ENCODE measurements at places on chromosomes 2 and 18.

DNA sequence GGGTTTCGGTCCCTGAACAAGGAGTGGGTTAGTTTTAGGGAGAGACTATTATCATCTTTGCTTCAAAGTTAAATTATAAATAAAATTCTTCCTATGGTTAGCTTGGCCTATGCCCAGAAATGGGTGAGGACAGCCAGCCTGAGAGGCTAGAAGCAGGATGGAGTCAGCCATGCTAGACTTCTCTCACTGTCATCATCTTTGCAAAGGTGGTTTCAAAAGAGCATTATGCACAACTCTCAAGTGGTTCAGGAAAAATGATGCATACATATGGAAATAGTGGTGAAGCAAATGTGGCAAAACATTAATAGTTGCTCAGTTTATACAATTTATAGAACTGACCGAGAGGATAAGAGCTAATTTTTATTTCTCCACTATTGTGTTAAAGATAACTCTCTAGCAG is 283.9 kb upstream of the FBXO11 start:
- no peak for DNase-seq

DNA sequence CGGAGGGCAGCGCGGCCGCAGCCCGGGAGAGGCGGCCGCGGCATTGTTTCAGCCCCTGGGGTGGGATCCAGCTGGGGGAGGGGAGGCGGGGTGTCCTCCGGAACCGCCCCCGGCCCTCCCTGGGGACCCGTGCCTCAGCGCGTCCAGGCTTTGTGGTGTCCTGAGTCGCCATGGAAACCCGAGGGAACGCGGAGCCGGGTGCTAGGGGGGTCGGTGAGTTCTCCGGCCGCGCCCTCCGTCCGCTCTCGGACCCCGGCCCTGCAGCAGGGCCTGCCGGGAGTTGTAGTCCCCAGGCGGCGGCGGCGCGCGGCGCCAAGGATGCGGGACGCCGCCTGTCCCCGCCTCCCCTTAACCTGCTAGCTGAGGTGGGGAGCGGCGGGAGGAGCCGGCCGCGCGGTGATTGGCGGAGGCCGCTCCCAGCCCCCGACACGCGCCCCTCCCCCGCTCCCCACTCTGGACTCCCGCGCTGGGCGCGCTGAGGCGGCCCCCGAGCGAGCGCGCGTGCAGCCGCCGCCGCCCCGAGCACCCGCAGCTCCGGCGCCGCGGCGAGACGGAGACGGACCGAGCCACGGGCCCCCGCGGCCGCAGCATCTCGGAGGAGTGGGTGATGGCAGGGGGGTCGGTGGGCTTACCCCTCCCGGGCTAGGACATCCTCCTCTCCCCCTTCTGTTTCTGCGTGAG is at the start of gene DPYSL5:
TSS of gene DPYSL5 (plus strand) at position 478 of the 681 bp plus-strand sequence. CDS start 50,368 bp downstream, outside the sequence.
- DNase-seq = no peak

DNA sequence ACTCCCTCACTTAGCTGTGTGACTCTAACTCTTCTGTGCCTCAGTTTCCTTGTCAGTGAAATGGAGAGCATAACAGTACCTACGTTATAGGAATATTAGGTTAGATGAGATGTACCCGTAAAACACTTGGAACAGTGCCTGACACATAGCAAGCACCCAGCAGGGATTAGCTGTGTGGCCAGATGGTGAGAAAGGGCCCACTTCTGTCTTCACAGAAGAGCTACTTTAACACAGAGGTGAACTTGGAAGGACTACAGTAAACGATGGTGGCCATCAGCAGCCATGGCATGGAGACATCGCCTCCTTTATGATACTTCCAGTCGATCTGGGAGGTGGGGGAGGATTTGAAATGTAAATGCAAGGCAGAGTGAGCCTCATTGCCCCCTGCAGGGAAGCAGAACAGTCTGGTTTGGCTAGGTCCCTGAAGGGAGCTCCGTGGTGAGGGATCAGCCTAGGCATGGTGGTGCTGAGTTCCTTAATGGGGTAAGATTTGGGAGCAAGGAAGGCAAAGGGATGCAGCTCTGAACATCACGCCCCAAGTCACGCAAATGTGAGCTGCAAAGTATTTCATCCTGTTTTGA is 101.7 kb upstream of the ALPP start:
- no peak for DNase-seq

- no peak for DNase-seq
Observed at GRCh38 chr18:35827275-35827902, 145.1 kb upstream of the RMP24 start.

- DNase-seq = no peak
Observed at GRCh38 chr2:73004889-73005596, 66.5 kb downstream of the SFXN5 start.

GRCh38 chr2:151543876-151544275 is 134.2 kb downstream of the RIF1 start:
- DNase-seq = peak; percentile 68

GRCh38 chr18:12692206-12692605 is 10.3 kb downstream of the CEP76 start:
- DNase-seq = no peak

DNA sequence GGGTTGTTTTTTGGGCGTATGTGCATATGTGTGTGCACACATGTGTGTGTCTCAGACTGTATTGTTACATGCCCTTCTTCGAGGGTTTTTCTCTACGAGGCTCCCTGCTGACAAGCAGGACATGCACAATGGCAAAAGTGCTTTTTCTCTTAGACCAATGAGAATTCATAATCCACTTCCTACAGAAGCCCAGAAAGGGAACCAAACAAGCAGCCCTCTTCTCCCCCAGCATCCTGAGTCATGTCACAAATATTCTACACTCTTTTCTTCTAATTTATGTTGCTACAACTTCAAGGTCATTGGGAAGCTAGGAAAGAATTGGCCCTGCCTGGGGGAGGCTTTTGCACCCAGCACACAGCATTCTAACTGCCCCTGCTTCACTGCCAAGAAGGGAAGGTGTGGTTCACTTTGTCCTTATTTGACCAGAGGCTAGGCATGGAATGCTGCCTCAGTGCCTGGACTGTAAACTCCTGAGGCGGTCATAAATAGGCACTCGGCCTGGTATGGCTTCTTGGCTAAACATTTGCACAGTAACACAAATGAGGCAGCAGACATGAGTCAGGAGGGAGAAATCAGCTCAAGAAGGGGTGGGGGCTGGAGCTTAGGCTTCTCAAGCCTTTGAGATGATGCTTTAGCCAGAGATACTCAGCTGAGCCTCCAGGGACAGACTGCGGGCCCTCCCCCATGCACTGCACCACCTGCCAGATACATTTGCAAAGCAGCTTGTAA is 92.7 kb upstream of the KLF7 start:
- DNase-seq = peak; percentile 100

DNA sequence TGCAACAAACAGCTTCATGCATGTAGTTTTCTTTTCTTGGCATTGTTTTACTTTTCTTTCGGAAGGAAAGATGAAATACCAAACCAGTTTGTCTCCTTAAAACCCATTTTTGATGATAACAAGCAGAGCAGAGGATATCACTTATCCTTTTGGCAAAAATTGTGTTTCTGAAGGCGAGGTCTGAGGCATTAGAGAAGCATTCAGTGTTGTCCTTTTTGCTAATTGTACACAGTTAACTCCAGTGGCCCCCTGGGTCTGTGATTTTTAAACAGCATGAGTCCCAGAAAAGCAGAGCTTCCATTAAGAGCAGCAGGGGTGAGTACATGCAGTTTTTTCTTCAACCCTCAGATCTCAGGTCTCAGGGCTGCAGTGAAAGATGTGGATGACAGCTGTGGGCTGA is 41.3 kb downstream of the TTC39C start:
- DNase-seq = peak; percentile 32

GRCh38 chr2:191051825-191052778 is 38.1 kb upstream of the STAT1 start:
- DNase-seq = peak; percentile 77

DNA sequence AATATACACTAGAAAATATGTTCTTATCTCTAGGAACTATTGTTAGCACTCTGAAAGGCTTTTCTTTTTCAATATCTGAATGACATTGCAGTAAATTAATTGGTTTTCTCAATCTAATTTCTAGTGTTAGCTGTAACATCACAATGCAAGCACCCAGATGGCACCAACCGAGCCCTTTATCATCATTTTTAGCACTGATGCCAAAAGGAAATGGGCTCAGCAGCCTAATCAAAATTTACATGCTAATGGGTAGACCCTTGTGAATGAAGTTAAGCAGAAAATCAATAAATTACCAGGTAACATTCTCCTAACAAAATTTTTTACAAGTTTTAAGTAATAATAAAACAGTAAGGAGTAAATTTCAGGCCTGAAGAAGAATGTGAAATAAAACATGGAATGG is 53.5 kb upstream of the PGAP1 start:
- no peak for DNase-seq

DNA sequence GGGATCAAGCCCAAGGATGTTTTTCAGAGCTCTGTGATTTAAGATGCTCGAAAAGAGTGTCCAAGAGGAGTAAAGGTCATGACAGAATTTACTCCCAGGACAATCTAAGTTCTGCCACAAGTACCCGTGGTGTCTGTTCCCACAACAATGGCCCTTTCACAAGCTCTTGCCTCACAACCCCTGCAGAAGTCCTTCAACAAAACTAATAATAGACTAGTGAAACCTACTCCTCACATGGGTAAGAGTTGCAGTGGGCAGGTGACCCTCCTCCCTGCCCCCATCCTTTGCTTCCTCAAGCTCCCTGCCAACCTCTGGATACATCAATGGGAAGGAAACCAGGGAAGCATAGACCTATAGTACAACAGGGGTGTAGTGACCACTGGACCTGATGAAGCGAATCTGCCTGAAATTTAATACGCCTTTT is 34.9 kb downstream of the PTCD3 start:
- no peak for DNase-seq

DNA sequence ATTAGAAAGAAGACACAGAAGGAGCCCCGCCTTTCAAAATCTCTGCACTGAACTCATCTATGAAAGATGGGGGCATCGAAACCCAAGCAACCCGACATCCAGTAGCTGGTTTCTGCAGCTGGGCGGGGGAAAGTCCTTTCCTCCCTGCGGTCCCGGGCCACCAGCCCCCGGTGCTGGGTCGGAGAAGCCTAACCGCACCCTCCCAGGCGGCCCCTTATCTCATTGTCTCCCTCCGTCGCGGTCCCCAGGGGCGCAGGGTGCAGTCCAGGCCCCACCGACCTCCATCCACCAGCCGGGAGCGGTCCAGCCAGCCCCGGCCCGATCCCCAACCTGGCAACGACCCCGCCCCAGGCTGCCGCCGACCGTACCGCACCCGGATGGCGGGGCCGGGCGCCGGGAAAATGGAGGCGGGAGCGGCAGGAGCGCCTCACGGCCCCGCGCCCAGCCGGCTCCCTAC is 452 bp downstream of the RAPH1 start:
- DNase-seq = no peak

GRCh38 chr2:229335877-229336346 is 64.8 kb upstream of the PID1 start:
- no peak for DNase-seq

DNA sequence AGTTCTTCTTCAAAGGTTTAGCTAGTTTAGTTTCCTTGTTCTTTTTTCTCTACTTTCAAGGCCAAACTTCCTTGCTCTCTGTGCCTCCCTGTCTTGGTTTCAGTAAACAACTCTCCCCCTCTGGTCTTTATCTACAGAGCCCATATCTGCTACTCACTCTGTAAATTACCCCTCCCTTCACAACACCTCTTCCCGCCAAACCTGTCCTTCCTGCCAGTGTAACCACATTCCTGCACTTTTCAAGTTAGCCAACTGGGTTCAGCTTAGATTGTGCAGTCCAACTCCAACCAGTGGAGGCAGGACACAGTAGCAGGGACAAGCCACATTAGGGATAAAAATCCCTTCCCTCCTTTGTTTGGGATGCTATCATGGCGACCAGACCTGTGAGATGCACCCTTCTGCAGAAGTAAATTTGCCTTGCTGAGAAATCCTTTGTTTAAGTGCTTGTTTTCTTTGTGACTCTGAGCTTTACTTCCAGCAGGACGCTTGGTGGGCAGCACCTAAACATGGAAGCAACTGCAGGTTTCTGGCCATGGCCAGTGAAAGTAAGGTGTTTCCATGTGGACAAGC is 706.0 kb downstream of the KCNJ3 start:
- DNase-seq = no peak

DNA sequence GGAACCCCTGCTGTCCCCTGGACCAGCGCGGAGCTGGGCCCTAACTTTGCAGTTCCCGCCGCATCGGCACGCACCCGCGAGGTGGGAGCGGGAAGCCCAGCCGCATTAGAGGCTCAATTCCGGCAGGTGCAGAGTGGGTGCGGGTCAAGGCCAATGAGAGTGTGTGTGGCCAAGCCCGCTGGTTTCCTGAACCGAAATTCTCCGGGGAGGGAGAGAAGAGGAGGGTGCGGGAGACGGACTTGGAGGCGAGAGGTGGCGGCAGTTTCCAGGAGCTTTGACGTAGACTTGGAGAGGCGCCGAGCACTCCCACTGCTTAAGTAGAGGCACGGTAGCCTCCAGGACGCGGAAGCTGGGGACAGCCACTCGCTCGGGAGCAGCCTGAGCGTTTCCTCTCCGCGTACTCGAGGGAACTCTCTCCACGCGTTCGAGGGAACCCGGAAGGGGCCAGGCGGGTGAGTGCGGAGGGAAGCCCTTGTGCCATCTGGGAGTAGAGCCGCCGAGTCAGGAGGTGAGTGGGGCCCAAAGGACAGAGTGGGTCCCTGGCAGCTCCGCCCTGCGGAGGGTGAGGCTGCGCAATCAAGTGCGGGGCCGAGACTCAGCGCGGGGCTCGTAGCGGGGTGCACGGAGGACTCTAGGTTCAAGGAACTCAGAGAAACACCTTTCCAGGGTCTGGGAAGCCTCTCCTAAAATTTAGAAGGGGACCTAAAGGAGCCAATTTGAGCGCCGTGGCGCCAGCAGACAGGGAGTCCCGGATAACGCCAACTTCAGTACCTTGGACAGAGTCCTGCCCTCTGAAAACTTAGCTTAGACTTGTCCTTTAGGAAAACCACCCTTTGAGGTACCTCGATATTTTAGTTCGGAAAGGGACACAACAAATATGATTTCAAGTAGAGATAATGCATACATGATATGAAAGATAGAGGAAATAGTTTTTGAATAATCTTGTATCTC is at the start of gene FAM237A:
TSS of gene FAM237A (plus strand) at position 413 of the 951 bp plus-strand sequence. CDS start 1,750 bp downstream, outside the sequence.
- DNase-seq = peak; percentile 69

- peak; percentile 30 for DNase-seq
Observed at GRCh38 chr2:70995426-70995729, 705 bp upstream of the TEX261 start.

DNA sequence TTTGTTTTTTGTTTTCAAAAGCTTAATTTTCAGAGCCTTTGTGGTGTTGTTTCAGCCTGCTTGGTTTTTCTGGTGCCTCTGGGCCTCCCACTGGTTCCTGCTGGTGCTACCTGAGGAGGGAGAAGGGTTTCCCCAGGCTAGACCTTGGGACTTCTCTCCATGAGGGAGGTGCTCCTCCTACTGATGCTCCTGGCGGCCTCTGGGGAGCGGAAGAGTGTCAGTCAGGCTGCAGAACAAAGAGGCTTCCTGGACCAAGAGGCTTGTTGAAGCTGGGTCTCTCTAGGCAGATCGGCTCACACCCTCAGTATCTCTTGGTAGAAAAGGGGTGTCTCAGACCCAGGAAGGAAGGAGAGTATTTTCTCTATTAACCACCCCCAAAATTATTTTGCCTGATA is 32.2 kb downstream of the RFX8 start:
- peak; percentile 22 for DNase-seq

- DNase-seq = peak; percentile 23
Observed at GRCh38 chr2:122451040-122451439, 695.6 kb downstream of the TSN start.

DNA sequence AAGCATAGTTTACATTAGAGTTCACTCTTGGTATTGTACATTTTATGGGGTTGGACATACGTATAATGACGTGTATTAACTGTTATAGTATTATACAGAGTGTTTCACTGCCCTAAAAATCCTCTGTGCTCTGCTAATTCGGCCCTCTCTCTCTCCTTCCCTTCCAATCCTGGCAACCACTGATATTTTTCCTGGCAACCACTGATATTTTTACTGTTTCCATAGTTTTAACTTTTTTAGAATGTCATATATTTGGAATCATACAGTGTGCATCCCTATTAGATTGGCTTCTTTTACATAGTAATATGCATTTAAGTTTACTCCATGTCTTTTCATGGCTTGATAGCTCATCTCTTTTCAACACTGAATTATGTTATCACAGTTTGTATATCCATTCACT is 526.7 kb downstream of the RIT2 start:
- DNase-seq = no peak

Measured in fibroblast of upper back skin (primary cell).